ENCODE measurements at places on chromosomes 4 and X. TPM values are rescaled to one million over a fixed set of nuclear protein-coding genes. Genes with fewer than 3 reads are reported as not detected.

GYG2 gene
- 17.1 TPM for polyA plus RNA-seq

PARM1 gene
- polyA plus RNA-seq: 52.7 TPM

BMPR1B gene
- 29.9 TPM for polyA plus RNA-seq

DCAF4L1 gene
- 0.25 TPM for polyA plus RNA-seq

PABPC5 gene
- 5.9 TPM for polyA plus RNA-seq

AMOT gene
- polyA plus RNA-seq: 64.1 TPM

GSX2 gene
- polyA plus RNA-seq: not detected

SPACA5 gene
- 0.27 TPM for polyA plus RNA-seq

ETDB gene
- not detected for polyA plus RNA-seq

LIN54 gene
- 16.1 TPM for polyA plus RNA-seq

ITGB1BP2 gene
- polyA plus RNA-seq: 1.3 TPM

VCX gene
- not detected for polyA plus RNA-seq

ZCCHC13 gene
- not detected for polyA plus RNA-seq

ENOX2 gene
- polyA plus RNA-seq: 18.8 TPM

AREG gene
- 0.28 TPM for polyA plus RNA-seq

GRCh38 chr4:152289941-152290340 lies 246.0 kb downstream of the FBXW7 start:
- DNase-seq: no peak

DNA sequence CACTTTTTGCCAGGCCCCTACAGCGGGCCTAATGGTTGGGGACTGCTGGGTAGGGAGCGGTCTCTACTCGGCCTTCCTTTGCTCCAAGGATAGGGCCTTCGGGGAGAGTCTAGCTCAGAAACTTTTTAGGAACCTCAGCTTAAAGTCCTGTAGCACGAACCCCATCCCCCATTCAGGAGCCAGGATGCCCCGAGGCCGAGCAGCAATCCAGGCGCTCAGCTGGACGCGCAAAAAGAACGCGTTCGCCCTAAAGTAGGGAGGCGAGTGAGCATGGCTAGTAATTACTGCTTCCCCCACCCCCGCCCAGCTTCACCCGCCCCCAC lies 9.7 kb downstream of the POU4F2 start:
- DNase-seq: no peak

GRCh38 chrX:98501426-98501825 lies 1617.7 kb downstream of the RPA4 start:
- no peak for DNase-seq

DNA sequence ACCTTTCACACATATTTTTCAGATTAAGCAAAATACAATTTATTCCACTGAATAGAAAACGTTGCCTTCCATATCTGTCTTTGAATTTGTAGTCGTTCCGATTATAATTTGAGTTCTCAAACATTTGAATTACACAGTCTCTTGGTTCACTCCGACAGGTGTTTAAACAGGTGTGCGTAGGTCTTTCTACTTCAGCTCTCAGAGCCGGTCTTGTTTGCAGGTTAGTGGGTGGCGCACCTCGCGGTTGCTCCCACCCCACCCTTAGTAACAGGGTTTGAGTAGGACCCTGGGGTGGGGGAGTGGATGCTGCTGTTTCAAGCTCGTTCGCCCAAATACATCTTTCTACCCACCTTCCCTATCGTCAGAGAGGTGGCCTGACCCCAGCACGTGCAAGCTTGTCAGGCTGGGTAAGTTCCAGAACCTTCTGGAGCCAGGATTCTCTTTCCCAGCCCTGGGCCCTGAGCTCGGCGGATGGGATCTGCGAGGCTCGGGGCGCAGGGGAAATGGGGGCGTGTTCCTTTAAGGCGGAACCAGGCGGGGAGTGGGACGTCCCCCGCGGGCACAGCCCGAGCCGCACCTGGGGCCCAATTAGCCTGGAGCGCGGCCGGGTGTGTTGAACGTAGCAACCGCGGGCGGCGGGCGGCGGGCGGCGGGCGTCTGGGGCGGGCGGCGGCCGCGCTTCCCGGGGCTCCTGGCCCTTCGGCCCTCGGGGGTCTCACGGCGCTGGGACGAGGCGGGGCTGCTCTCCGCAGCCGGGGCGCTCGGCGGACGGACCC lies at the start of gene FAM149A:
FAM149A (plus strand) TSS at position 591 of the 776 bp plus-strand sequence.
- no peak for DNase-seq

DNA sequence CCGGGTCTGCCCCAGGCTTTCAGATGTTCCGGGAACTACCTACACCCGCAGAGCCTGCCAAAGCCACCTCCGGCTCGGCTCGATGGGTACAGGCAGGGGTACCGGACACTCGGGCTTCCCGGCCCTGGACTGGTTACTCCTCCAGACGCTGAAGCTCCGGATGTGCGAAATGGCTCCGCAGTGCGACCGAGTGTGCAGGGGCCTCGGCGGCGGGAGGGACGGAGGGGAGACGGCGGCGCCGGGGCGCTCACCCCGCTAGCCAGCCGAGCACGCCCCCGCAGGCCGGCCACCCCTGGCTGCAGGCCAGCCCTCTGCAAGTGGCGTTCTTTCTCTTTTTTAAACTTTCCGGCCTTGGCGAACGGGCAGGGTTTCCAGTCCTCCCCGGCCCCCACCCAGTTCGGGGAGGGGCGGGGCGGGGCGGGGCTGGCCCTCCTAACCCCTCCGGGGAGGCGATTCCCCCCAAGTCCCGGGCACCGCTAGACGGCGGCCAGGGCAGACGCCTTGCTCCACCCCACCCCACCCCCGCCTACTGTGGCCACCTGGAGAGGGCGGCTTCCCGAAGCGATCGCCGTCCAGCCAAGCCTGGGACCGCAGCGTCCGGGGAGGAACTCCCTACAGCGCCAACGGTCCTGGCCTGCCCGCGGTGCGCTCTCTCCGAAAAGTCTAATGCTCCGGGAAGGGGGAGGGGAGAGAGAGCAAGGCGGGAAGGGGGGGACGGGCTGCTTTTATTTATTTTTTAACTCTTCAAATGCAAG lies 7.5 kb downstream of the BCOR start:
- no peak for DNase-seq

GRCh38 chr4:86416081-86416480 lies 56.2 kb upstream of the MAPK10 start:
- DNase-seq: no peak

GRCh38 chr4:125758438-125758837 lies 443.7 kb downstream of the FAT4 start:
- no peak for DNase-seq

- DNase-seq: no peak
Measured at GRCh38 chr4:186534056-186534455, 21.3 kb downstream of the MTNR1A start.

DNA sequence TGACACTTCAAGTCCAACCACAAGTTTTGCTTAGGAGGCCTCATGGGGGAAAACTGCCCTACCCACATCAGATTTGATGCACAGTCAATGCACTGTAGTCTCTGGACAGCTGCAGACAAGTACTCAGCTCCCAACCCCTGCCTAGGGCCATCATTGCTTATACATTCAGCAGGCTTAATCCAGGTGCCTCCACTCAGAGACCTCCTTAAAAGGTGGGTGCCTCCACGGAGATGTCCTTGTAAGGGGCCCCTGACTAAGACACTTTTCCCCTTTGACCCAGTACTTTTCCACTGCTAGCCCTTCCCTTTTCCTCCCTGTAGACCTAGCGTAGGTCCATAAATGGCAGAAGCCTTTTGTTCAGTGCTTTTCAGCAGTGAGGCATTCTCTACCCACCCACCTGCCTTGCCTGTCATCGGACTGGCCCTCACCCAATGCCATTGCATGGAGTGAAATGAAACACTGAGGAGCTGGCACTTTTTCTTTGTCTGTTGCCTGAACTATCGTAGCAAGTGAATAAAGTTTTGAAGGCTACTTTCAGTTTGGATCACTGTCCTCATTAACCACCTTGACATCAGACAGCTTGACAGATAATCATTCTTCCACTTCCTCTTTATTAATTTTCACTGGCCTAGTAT lies 23.8 kb upstream of the PLK4 start:
- DNase-seq: no peak

DNA sequence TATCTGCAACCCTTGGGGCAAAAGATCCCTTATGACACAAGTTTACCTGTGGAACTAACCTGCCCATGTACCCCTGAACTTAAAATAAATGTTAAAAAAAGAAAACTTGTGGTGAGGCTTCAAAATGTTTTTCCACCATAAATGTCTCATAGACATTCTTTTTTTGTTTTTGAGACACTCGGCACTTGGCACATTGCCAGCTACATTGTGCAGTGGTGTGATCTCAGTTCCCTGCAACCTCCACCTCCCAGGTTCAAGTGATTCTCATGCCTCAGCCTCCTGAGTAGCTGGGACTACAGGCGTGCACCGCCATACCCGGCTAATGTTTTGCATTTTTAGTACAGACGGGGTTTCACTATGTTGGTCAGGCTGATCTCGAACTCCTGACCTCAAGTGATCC lies 528.9 kb upstream of the CXorf51A start:
- no peak for DNase-seq

- no peak for DNase-seq
Measured at GRCh38 chr4:62377700-62378099, 1177.6 kb downstream of the ADGRL3 start.

GRCh38 chr4:38371391-38371851 lies 292.6 kb upstream of the KLF3 start:
- DNase-seq: no peak

GRCh38 chrX:134898440-134898839 lies 92.4 kb upstream of the SMIM10 start:
- DNase-seq: no peak

GRCh38 chr4:152680988-152681603 lies 1.3 kb upstream of the TMEM154 start:
- DNase-seq: no peak

- no peak for DNase-seq
Measured at GRCh38 chr4:184384810-184385557, 89.4 kb downstream of the IRF2 start.

DNA sequence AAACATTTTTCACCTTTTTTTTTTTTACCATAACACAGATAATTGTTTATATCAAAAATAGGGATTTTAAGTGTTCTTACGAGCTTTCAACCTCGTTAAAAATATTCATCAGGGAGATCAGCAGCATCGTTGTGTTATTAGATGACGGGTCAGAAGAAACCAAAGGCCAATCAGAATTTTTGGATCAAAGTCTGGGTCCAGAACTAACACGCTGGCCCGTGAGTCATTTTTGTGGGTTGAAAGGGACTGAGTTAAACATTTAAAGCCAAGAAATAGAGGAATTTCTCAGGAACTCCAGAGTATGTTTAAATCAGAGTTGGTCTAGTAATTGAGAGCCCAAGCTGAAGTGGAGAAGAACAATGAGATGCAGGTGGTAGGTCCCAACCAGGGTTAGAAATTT lies 170.8 kb downstream of the TLL1 start:
- DNase-seq: no peak

GRCh38 chr4:76212851-76213414 lies 691 bp downstream of the SCARB2 start:
- no peak for DNase-seq

- peak; percentile 32 for DNase-seq
Measured at GRCh38 chr4:147173797-147174432, 228.3 kb upstream of the TTC29 start.

DNA sequence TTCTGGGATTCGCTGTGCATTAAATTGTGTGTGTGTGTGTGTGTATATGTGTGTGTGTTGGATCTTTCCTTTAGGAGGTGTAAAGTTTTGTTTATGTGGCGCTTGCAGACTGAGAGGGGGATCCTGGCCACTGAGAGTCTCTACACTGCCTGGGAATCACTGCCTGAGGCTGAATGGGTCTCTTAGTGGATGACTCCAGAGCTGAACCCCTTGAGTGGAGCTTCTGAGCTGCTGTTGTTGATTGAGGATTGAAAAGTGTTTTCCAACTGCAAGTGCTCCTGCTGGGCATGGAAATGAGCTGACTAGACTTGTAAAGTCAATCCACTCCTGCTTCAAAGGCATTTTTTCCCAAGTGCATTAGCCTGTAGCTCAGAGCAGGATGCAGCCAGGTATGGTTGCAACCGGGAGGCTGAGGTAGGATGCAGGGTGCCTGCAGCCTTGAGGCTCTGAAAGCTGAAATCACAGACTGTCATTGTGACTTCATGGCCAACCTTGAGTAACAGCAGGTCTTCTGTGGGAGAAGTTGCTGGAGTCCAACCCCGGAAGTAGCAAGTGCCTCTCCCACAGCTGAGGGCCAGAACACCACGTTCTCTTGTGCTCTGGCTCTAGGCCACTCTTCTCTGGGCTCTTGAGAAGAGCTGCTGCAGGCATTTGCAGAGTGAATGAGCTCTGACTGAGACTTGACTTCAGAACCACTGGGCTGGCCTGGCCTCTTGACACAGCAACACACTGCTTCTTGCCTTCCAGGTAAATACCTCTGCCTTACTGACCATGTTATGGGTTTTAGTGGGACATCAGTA lies at the start of gene TBX22:
TBX22 (plus strand) TSS at position 613 of the 800 bp plus-strand sequence. CDS start 7,517 bp downstream, outside the sequence.
- no peak for DNase-seq

- no peak for DNase-seq
Measured at GRCh38 chr4:112731715-112732114, 94.8 kb downstream of the LARP7 start.

- no peak for DNase-seq
Measured at GRCh38 chr4:168208957-168209614, 109.5 kb downstream of the DDX60 start.

DNA sequence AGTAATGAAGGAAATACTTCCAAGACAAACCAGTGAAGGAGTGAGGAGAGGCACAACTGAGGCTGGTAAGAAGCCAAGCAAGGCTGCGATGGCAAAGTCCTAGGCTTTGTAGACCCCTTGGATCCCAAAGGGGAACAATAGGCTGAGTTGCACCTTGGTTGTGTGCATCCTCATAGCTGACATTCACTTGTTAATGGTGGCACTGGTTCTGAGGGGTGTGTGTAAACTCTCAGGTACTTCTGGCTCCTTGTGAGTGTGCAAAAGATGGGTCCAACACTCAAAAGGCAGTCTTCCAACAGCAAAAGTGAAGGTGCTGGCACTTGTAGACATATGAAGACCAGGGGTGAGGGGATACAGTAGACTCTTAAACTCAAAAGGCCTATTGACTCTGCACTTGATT lies 60.5 kb downstream of the CCNG2 start:
- DNase-seq: no peak

DNA sequence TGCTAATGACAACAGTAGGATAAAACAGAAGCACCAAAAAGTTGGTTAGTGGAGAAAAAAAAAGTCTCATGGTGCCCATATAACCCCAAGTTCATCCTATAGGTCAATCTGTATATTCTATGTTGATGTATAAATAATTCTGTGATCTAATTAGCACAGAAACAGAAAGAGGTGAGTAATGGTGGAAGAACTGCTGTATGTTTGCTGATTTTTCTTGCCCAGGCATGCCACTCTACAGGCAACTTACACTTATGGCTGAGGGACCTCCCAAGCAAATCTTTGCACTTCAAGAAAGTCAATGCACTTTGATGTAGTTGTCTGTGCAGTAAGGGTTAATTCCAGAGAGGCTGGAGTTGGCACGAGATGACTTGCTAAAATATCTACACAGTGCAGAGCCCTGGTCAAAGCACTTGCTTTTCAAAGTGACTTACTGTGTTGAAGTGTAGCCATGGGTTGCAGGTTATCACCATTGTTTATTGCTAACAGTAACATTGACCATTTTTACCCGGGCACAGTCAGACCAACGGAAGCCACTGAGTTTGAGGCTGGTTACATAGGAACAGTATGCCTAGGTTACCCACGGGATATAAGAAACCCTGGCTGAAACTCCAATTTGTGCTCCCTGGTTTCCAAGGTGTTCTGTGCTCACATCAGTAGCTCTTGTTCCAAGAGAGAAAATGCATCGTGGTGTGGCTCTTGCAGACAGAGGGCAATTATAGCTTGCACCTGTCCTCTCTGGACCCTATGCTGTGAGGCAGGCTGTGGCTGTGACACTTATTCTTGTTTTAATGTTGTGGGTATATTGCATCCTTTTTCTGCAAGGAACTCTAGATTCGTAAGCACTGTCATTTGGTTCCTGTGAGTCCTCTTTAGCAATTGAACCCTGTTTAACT lies 141.3 kb upstream of the FTHL17 start:
- no peak for DNase-seq
